ENCODE measurements at places on chromosomes 7 and 10.

- no peak for DNase-seq
Measured at GRCh38 chr10:103669243-103669929, 175.9 kb downstream of the NEURL1 start.

- no peak for DNase-seq
Measured at GRCh38 chr10:9510626-9511025, 1456.1 kb downstream of the GATA3 start.

- DNase-seq, result peak; percentile 52
Measured at GRCh38 chr10:20993830-20994527, 96.9 kb upstream of the NEBL start.

DNA sequence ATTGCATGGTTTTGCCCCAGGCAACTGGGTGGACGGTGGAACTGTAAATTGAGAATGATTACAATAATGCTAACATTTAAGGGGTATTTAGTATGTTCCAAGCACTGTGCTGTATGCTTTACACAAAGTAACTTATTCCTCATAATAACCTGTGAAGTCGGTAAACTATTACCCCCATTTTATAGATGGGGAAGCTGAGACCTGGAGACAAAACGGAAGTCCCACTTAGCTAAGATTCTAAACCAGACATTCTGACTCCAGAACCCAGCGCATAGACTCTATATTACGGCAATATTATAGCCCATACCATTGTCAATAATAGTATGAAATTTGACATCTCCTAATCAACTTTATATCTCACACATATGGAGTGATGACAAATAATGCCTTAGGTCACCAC, 39.9 kb upstream of the TMEM236 start:
- no peak for DNase-seq

DNA sequence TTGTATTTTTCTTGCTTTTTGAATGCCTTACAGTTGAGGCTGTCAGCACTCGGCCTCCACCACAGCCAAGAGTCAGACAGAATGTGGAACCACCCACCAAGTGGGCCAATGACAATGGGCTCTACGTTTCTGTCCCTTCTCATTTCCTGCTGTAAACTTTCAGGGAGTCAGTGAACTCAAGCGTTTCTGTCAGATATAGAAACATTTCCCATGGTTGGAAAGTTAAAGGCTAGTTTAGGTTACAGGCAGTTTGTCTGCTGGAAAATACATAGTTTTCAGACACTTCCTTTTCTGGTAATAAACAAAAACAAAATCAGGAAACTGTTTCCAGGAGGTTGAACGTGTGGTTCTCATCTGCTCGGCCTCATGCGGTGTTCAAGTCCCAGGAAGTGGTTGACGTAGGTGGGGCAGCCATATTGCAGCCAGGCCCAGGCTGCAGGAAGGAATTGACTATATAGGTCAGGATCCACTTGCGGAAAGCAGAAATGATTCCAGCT, 245.1 kb downstream of the CAMK1D start:
- no peak for DNase-seq

- peak; percentile 83 for DNase-seq
Measured at GRCh38 chr7:14761510-14762296, 140.8 kb downstream of the DGKB start.

DNA sequence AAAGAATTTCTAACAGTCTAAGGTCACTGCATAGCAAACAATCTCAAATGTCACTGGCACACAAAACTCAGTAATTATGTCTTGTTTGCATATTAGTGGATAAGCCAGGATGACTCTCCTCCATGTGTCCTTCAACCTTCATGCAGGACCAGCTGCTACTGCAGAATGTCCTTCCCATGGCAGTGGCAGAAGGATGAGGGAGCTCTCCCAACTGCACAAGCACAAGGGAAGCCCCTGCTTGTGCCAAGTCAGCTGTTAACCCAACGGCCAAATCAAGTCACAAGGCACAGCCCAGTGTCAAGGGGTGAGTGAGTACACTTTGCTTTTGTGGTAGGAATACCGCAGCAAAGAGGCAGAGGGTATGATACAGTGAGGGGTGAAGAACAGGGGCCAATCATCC, 59.3 kb upstream of the VWC2 start:
- no peak for DNase-seq

- peak; percentile 56 for DNase-seq
Measured at GRCh38 chr7:143882020-143882603, 19.9 kb downstream of the TCAF1 start.

DNA sequence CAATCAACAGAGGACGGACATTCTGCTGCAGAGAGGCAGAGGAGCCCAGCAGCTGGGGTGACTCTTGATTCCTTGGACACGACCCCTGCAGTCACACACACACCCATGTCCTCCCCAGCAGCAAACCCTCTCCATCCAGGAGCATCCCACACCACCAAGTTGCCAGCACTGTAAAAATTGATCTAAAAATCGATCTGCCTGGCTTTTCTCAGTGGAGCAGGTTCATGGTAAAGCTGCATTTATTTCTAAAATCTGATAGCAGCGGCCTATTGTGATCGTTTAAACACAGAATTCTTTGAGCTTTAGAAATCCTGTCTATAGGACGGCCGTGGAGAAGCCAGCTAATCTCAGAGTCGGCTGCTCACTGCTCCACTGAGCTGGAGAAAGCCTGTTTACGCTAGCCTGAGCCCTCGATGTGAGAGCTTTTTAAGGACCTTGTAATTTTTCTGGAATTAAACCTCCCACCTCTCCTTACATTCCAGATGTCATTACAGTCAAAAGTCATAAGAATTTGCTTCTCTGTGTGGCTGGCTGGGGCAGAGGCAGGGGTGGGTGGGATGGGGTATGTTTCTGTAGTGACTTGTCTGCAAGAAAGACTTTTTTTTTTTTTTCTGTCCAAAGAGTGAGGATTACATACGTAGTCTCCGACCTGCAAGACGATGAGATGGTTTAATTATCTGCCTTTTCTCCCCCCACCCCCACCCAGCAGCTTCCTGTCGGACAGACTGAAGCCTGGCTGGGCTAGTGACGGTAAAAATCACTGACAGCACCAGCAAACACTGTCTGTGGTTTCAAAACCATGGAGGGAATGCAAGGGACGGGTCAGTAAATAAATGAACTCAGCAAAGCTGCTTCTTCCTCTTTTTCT, 31.6 kb downstream of the TRIM8 start:
- peak; percentile 98 for DNase-seq

GRCh38 chr10:57142925-57143576, 782.0 kb upstream of the ZWINT start:
- DNase-seq, result no peak

DNA sequence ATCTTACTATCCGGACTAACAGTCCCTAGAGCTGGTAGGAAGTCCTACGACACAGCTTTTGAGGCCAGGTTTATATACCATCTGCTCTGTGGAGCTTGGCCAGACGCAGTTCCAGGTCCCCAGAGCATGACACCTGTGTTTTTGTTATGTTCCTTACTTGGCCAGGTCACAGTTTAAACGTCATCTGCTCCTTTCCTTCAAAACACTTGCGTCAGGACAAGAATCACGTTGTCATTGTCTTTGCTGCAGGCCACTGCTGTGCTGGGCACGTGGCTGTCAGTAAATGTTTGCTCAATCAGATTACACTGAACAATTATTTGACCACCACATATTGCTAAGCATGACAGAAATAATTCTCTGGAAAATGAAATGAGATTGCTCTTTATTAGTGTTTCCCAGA, 23.9 kb downstream of the SLC18A2 start:
- DNase-seq, result no peak

DNA sequence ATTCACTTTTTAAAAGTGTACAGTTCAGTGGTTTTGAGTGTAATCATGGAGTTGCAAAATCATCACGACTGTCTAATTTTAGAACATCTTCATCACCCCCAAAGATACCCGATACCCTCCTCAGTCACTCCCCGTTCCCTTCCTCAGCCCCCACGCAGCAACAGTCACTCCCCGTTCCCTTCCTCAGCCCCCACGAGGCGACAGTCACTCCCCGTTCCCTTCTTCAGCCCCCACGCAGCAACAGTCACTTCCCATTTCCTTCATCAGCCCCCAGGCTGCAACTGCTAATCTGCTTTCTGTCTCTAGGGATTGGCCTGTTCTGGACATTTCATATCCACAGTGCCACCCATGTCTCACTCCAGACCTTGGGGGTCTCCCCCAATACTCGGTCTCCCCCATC, 161.6 kb upstream of the PPP2R2D start:
- DNase-seq, result no peak

- no peak for DNase-seq
Measured at GRCh38 chr7:55776196-55776595, 86.4 kb downstream of the SEPTIN14 start.

DNA sequence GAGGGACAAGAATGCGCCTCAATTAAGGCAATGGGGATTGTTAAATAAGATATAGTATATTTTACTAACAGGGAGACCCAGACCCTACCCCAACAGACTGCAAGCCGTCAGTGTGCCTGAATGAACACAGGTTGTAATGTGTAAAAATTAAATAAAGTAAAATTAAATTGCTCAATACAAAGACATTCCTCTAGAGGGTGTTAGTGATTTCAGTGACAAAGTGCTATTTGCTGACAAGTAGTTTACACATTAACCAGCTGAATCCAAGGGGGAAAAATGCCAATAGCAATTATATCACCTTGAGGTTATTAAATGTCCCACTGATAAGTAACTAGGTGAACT, 110.5 kb downstream of the EBF3 start:
- DNase-seq, result peak; percentile 3

All from fibroblast of skin of abdomen (primary cell).